ENCODE measurements at places on chromosomes 4 and X. TPM values are rescaled to one million over a fixed set of nuclear protein-coding genes. Genes with fewer than 3 reads are reported as not detected.

Gene SPIN2A
- total RNA-seq = 0.14 TPM

Gene PNMA5
- not detected for total RNA-seq

Gene TIGD4
- total RNA-seq = 0.18 TPM

Gene CT45A5
- not detected for total RNA-seq

Gene RHOH
- not detected for total RNA-seq

Gene TRIM60
- total RNA-seq = not detected

Gene FRAS1
- 7.1 TPM for total RNA-seq

Gene PCDH10
- not detected for total RNA-seq

Gene PNMA6A
- total RNA-seq = 0.32 TPM

Gene SOWAHB
- 0.03 TPM for total RNA-seq

Gene PPP1R2C
- not detected for total RNA-seq

Gene COX7B2
- total RNA-seq = not detected

Gene MTMR1
- total RNA-seq = 50.3 TPM

Gene HELT
- not detected for total RNA-seq

Gene SYP
- total RNA-seq = 0.28 TPM

Measured in foreskin keratinocyte (primary cell).